NCI-H1694 (cell line): ENCODE measurements at places on chromosomes 12 and 14.

DNA sequence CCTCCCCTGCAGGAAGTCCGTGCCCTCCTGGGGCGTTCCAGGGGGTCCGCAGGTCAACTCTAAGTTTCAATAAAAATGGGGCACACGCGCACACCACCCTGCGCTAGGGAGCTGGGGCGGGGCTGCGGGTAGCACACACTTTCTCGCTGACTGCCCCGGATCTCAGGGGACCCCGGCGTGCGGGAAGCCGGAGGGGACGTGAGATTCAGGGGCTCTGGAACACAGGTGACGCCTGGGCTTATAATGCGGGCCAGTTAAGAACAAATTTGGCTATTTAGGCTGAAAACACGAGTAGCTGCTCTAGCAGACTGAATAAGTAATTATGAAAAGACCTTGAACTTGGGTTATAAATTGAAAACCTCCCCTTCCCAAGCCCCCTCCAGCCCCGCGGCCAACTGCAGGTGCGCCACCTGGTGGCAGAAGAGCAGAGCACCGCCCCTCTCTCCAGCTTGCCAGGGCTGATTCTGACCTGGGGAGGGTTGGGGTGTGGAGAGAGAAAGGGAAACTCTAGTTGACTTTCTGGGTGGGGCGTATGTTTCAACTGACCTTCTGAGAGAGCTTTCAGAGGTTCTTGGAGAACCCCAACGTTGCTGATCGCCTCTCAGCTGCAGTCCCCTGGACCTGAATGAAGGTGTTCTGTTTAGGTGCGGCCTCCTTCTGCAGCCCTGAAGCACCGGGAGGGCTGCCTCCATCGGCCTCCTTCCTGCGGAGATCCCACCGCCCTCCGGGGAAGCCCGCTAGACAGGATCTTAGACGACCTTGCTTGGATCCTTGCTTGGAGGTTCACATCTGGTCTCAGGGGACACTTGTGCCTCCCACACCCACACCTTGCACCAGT, 118.4 kb upstream of the EVL start:
- peak; percentile 50 for DNase-seq

- no peak for DNase-seq
Measured at GRCh38 chr14:31787377-31787776, 226.2 kb downstream of the NUBPL start.

DNA sequence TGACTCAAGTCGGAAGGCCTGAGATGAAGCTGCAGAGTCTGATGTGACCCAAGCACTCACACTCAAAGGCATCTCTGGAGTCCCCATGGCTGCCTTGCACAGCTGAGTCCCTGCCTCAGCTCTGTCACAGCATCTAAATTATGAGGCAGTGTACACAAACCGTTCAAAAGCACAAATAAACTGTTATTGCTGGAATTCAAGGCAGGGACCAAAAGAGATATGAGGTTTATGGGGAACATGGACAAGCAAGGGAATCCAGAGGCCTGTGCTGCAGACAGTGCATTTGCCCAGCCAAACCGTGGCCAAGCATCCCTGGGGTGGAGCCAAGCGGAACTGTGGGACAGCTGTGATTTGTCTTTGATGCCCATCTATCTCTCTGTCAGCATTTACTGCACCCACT, 91.3 kb downstream of the RPS29 start:
- no peak for DNase-seq

DNA sequence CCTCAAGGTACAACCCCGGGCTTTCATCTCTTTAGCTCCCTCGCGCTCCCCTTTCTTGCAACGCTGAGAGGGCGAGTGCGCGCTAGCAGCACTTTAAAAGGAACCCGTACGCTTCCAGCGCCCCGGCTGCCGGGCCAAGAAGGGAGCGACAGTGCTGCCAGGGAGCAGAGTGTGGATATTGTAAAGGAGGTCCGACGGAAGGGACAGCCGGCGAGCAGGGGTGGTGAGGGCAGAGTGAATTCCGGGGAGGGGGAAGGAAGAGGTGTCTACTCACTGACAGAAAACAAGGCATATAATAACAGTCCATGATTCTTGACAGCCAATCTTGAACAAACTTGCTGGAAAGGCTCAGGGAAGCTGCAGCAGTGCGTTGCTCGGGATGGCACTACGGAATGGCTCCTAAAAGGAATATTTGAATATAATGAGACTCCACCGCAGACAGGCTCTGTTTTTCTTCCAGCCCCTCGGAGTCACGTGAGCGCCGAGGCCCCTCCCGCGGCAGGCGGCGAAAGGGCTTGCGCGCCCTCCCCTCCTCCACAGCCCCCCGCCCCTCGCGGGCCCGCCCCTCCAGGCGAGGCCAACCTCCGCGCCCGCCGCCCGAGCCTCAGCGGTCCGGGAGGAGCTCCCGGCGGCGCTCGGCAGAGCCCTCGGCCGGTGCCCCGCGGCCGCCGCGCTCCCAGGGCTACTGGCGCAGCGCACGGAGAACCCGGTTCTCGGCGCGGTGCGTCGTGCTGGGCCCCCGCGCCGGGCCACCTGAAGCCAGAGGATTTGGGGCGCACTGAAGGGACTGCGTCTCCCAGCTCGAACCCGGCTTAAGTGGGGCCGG, 3.4 kb downstream of the BMP4 start:
- peak; percentile 49 for DNase-seq

- no peak for DNase-seq
Measured at GRCh38 chr14:64349741-64350490, 38.2 kb upstream of the MTHFD1 start.

- DNase-seq = no peak
Measured at GRCh38 chr12:55861396-55861795, 18.7 kb upstream of the MMP19 start.

- DNase-seq = no peak
Measured at GRCh38 chr14:99837822-99838221, 44.6 kb downstream of the EML1 start.

DNA sequence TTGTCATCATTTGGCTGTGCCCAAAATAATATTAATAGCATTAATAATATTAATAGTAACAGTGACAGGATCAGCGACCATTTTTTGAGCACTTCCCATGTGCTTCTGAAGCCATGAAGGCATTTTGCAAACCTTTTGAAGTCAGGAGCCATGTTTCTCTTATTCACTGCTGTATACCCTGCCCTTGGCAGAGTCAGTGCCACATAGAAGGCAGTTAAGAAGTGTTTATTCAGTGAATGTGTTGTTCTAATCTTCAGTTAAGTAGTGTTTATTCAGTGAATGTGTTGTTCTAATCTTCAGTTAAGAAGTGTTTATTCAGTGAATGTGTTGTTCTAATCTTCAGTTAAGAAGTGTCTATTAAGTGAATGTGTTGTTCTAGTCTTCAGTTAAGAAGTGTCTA, 319.7 kb upstream of the NAV3 start:
- no peak for DNase-seq

DNA sequence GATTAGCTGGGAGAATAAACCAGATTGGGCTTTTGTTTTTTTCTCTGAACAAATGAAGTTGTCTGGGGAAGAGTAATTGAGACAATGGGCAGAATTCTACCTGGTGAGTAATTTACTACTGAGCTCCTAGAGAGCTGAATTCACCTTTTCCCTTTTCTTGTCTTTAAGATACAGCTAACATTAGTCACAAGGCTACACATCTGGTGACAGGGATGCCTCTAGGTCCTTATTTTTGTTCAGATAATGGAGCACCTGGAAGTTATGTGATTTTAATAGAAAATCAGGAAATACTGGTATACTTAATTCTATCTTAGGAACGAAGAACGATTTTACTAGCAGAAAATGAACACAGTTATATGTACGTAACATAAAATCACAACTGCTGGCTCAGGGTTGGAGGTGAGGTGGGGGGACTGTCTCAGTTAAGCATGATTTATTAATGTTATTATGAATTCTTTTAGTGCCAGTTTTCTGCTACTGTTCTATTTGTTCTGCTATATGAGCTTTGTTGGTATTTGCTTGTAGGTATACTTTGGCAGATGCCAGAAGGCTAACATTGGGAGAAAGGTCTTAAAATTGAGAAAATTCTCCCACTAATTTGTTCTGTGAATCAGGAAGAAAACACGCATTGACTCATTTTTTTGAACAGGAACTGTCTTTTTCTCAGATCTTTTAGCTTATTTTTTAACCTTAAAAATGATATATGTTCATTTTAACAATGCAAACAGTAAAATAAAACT, 482.7 kb upstream of the RGS6 start:
- no peak for DNase-seq

DNA sequence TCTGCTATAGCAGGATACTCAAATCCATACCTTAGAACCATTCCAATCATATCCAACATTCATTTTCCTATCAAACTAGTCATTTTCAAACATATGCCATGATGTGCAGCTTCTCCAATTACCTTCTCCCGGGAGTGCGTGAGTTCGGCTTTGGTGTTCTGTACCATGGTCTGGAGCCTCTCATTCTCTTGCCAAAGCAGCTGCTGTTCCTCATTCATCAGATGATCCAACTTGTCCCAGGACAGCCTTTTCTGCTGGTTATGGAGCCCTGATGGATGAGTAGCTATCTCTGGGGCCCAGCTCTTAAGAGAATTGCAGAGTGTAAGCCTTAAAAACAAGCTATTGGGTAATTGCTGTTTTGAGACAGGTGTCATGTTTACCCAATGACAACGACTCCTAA, 71.1 kb upstream of the SAV1 start:
- DNase-seq = no peak

GRCh38 chr12:12812618-12813119, 477 bp upstream of the DDX47 start:
- DNase-seq = no peak

DNA sequence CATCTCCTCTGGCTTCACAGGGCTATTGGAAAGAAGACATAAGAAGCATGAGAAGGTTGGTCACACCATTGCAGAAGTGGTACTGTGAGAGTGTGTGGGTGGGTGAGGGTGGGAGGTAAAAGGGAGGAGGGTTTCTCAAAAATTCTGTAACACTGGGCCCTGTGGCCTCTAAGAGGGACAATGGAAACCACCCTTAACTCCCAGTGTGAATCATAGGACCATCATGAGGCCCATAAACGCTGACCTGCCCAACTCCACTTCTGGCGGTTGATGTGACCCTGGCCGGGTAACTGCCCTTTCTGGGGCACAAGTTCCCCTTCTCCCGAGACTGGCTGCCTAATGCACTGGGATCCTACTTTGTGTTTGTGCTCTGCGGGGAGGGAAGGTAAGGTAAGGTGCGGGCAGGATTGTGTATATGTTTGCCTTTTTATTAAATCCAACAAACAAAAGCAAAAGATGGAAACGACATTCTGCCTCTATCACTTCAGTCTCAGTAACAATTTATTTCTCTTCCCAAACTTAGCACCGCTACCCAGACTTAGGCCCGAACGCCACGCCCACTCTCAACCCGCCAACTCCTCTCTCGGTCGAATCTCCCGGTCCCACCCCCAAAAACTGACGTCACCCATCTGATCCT, 551 bp downstream of the METTL1 start:
- peak; percentile 86 for DNase-seq

GRCh38 chr12:27094726-27095125, 12.3 kb upstream of the C12orf71 start:
- DNase-seq = no peak

DNA sequence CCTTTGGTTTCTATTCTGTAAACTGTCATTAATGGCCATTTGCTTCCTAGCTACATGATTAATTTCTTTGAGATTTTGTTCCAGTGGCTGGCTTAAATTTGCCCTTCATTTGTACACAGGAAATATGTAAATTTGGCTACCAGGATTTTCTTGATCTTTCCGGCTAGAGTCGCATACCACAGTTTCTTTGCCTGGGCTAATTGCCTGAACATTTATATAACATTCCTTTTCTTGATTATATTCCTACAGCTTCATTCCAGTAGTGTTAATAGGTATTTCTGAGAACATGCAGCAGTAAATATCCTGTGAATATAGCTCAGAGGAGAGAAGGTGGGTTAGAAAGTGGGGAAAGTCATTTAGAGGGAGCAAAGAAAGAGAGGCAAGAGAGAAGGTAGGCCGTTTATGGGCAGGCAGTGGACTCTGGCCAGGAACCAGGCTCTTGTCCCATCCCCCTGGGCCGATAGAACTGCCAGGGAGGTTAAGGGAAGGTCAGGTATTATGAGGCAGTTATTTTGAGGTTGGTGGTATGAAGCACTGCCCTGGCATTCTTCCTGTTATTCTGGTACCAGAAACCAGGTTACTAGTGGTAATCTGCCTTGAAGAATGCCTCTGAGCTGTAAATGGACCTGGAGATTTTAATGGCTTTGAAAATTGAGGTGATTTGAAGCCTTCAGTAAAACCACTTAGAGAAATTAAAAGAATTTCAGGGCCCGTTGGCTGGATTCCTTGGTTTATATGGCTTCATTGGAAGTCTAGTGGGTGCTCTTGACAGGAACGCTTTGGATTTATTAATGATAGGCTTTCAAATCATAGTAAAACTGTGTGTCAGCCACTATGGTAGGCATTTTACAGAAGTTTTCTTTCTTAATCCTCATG, 4.4 kb downstream of the RNF10 start:
- no peak for DNase-seq

DNA sequence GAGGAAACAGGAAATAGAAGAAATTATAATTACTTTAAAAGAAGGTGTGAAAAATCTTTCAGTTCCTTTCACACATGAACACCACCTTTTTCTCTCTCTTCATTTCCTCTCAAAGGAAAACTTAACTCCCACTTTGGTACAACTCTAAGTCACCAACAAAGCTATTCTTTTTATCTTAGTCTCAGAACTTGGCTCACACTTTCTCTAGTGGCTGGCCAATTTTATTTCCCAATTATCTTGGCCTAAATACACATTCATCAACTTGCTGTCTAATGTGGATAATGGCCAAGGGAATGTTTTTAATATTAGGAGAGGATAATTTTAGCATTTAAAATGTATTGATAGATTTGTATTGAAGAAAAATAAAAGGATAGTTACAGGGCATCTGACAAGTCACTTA, 64.5 kb upstream of the NAV3 start:
- DNase-seq = no peak

DNA sequence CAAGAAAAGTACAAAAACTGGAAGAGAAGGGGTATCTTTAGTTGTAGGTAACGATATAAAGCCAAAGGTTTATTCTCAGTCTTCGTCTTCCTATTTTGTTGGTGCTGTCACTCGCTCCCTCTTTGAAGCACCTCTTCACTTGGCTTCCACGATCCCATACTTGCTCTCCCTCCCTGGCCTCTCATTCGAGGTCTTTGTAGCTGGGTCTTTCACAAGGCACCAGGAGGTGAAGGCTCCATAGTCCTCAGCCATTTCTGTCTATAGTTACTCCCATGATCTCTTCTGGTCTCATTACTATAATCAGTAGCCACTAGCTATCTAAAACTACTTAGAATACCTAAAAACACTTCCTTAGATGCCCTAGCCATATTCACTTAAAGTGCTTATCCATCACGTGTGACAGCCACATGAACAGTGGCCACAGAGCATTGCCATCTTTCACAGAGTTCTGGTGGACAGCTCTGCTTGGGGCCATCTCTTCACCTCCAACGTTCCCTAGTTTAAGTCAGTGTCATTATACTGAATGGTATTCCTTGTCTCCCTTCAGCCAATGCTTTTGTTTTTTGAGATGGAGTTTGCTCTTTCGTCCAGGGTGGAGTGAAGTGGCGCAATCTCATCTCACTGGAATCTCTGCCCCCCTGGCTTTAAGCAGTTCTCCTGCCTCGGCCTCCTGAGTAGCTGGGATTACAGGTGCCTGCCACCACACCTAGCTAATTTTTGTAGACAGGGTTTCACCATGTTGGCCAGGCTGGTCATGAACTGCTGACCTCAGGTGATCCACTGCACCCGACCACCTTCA, 57.1 kb downstream of the ATP2A2 start:
- no peak for DNase-seq
